ENCODE measurements at places on chromosomes 13 and 19.

- DNase-seq = no peak
These were observed 816 bp downstream of the SPRED3 start for GRCh38 chr19:38389101-38389925.

DNA sequence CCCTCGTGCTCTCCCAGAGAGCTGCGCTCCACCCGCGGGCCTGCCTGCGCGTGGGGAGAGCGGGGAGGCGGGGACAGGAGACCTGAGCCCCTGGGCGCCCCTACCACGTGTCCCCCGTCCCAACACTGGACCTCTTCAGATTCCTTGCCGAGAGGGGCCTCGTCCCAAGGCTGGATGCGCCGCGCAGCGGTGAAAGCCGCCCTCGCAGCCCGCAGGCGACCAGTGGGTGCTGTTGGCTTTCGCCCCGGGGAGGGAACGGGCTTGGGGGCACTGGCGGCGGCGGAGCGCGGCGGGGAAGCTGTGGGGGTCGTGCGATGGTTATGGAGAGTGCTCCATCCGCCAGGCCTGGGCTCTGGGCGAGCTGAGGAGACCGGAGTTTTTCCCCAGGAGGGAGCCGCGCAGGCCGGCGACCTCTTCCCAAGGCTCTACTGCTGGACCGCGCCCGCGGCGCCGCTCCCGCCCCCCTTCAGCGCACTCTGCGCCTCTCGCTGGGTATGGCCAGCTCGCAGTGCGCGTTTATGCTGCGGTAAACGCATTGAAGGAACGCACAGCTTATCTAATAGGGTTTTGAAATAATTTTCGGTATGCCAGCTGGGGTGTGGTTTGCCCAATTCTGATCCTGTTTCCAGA is 17.2 kb upstream of the RNF17 start:
- DNase-seq = no peak

- no peak for DNase-seq
These were observed 180.4 kb downstream of the URI1 start for GRCh38 chr19:30122431-30122830.

- DNase-seq = no peak
These were observed 202.8 kb upstream of the ATXN8OS start for GRCh38 chr13:69904784-69905183.

DNA sequence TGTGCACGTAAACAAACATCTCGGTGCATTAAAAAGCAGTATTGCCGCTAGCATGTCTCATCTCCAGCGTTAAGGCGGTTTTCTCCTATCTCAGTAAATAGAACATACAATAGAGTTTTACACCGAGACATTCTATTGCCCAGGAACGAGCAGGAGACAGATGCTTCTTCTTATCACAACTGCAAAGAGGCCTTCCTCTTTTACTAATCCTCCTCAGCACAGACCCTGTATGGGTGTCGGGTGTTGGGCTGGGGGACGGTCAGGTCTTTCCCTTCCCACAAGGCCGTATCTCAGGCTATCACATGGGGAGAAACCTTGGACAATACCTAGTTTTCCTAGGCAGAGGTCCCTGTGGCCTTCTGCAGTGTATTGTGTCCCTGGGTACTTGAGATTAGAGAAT is 21.2 kb downstream of the ZNF233 start:
- DNase-seq = no peak

DNA sequence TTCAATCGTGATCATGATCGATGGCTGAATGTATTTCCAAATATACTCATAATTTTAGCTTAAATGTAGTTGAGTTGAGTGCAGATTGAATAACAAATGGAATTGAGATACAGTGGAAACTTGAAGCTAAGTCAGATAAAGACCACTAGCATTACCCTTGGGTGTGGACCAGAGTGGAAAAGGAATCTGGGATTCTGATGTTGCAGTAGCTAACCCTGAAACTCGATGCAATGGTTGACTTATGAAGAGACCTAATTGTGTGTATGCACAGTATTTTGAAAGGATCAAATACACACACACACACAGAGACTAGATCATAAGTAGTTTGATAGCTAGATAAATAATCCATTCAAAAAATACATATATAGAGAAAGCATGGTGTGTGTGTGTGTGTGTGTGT is 135.8 kb downstream of the RXFP2 start:
- no peak for DNase-seq

GRCh38 chr19:46944918-46945628 is 74.6 kb upstream of the NPAS1 start:
- no peak for DNase-seq

GRCh38 chr19:16584248-16585093 is 12.3 kb upstream of the SLC35E1 start:
- DNase-seq = peak; percentile 73

DNA sequence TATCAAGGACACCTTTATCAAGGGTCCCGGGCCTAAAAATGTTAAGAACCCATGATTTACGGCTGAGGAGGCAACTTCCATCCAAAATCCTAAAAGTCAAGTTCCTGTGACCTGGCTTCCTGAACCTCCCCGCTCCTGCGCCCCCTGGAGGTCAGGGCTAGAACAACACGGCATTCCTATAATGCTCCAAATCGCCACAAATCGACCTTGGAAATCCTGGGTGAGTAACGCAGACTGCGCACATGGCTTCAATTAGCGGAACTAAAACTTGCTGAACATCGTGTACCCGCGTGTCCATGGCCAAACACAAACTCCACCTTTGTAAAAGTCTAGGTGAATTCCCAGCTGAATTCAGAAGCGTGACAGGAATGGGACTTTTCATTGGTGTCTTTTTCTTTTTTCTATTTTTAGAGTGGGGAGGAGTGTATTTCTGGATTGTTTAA is 4.3 kb upstream of the C5AR1 start:
- DNase-seq = peak; percentile 19

GRCh38 chr19:28605501-28606268 is 607.3 kb downstream of the UQCRFS1 start:
- DNase-seq = no peak

- no peak for DNase-seq
These were observed 177.5 kb downstream of the FOXO1 start for GRCh38 chr13:40488869-40489391.
